Activated T-helper 1 cell treated with anti-CD3 and anti-CD28 coated beads, Interleukin-12 subunit alpha, Interleukin-12 subunit beta, Interleukin-2, Interleukin-4 antibody, amounts not matched to agents 30 ng/mL and 10 ng/mL and 1 ng/mL, durations not matched to agents 14 hours and 24 hours and 36 hours (primary cell): ENCODE measurements at places on chromosomes 5 and 9.
A peak's percentile ranks its signal among the peaks of the same experiment; 100 is the strongest.

GRCh38 chr9:131682261-131682660, 57.6 kb downstream of the RAPGEF1 start:
- DNase-seq = no peak

DNA sequence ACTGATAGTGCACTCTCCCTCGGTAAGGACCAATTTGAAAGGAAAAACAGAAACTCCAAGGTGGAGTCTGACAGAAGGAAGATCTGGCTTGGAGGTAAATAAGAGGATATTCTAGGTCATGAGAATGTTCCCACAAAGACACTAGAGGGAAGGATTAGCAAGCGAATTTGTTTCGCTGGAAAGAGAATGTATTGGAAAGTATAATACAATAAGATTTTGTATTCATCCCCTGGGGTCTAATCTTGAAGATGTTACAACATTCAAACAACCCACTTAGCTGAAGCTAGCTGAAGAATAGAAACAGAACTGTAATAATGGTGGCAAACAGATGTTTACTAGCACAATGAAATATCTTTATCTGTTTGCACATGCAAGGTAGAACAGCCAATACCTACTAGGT, 158.7 kb downstream of the GNAQ start:
- no peak for DNase-seq

DNA sequence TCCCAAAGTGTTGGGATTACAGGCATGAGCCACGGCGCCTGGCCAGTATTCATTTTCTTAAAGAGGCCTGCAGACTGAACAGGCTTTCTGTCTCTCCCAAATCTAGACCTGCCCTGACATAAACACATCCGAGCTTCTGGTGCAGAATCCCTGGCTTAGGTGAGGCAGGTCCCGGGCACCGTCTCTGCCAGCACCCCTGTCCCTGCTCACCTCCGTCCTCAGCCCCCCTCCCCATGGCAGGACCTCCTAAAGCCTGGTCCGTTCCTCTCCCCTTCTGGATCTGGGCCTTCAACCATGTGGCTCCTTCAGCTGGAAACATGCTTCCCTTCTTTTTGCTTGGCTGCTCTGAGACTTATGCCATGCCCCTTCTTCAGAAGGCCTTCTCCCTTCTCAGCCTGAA, 22.7 kb upstream of the RXRA start:
- no peak for DNase-seq

DNA sequence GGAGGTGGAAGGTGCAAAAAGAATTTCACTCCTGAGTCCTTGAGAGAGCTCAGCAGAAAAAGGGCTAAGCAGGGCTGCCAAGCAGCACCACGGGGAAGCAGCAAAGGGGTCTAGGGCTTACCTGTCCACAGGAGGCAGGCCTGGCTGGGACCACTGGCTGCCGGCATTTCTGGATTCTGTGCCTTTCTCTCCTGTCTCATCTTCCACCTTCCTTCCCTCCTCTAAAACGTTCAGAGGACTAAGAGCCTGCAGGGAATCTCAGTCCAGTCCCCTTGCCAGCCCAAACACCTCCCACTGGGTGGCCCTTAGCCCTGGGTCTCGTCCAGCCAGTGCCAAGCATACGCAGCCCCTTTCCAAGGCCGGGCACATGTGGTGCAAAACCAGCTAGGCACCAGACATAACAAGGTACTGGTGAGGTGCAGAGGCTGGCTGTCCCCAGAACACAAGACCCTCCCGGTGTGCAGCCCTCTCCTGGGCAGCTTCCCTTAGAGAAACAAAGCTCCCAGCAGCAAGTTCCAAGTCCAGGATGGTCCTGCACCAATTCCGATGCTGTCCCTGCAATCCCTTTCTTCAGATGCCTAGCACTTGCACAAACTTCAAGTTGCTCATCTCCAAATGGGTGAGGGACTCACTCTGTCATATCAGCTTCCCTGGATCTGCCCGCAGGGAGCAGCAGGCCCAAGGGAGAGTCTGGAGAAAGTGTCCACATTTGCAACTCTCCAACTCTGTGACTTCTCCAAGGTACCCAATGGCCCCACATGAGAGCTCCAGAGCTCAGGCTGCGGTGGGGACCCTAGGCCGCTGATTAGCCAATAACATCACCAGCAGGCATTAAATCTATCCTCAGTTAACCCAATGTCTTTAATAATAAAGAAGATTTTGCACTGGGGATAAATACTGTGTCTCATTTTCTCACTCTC, 126.3 kb downstream of the C5orf15 start:
- DNase-seq = no peak

- no peak for DNase-seq
These were observed 762 bp downstream of the SNCAIP start for GRCh38 chr5:122312591-122313406.

DNA sequence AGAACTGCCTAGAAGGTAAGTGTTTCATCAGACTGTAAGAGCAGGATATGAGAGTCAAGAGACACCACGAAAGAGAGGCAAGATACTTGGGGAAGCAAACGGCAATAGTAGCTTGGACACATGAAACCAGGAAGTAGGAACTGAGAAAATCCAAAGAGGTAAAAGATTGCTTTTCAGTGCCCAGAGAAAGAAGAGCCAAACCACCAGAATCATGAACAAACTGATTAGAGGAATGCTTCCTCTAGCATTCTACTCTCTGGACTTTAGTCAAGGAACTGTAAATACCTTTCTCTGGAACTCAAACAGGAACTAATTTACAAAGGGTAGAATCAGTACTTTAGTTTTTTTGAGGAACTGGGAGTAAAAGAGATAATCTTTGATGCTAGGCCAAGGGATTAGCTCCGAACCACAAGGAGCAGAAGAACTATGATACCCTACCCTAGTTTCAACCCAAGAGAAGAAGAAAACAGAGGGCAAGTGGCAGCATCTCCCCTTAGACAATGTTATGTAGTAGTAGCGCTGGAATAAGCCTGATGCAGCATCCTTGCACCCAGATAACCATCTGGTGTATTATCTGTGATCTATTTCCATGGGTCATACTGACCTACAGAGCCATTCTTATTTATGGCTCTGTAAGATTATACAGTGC, 41.3 kb downstream of the EFCAB9 start:
- no peak for DNase-seq

DNA sequence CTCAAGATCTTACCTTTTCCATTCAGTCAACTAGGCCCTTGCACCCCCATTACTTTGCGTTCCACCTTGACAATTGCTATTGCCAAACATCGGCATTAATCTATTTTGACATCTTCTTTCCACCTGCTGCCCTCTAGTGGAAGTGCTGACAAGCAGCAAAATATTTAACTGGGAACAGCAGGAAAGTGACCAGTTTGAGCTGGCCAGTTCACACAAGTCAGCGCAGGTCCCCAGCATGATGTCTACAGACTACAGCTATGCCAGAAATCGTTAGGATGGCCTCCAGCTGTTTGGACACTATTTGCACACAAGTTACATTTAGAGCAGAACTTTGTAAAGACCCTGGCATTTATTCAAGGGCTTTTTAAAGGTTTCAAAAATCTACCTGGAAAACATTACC, 160.1 kb downstream of the GHR start:
- peak; percentile 4 for DNase-seq

- DNase-seq = no peak
These were observed 809 bp downstream of the TNIP1 start for GRCh38 chr5:151079838-151080612.

DNA sequence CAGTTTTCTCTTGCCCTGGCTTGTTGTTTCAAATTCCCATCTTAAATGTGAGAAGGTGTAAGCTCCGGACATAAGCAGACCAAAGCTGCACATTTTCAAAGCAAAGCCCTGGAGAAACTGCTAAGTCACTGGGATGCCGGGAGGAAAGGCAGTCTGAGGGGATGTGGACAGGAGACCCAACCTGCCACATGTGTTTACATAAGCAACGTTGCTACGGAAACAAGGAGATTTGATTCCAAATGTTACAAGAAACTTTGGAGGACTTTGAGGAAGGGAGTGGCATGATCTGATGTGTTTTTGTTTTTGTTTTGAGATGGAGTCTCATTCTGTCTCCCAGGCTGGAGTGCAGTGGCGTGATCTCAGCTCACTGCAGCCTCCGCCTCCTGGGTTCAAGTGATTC, 25.7 kb upstream of the INSYN2B start:
- no peak for DNase-seq

GRCh38 chr5:10337986-10338385, 15.5 kb upstream of the MARCHF6 start:
- DNase-seq = no peak

DNA sequence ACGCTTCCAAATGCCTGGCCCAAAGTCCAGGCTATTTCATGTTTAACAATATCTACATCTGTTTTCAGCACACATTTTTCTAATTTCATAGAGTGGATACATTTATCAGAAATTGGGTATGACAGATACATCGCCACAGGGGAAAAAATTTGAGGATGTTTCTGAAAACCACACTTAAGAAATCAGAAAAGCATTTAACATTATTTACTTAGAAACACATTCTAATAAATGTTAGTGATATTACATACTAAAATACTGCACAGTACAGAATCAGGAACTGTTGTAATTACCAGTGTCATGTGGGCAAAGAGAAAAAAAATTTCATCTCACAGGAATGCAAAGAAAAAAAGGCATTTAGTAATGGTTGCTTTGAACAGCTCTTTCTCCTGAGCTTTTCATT, 310.5 kb upstream of the KIF2A start:
- no peak for DNase-seq

GRCh38 chr5:16742938-16743337, 126.1 kb upstream of the RETREG1 start:
- DNase-seq = no peak
